EL (cell line): ENCODE measurements at places on chromosomes 7 and 10.

- no peak for DNase-seq
These were observed 152.8 kb downstream of the ZNF248 start for GRCh38 chr10:37704566-37704965.

GRCh38 chr10:119688033-119688508 is 36.9 kb downstream of the BAG3 start:
- no peak for DNase-seq

DNA sequence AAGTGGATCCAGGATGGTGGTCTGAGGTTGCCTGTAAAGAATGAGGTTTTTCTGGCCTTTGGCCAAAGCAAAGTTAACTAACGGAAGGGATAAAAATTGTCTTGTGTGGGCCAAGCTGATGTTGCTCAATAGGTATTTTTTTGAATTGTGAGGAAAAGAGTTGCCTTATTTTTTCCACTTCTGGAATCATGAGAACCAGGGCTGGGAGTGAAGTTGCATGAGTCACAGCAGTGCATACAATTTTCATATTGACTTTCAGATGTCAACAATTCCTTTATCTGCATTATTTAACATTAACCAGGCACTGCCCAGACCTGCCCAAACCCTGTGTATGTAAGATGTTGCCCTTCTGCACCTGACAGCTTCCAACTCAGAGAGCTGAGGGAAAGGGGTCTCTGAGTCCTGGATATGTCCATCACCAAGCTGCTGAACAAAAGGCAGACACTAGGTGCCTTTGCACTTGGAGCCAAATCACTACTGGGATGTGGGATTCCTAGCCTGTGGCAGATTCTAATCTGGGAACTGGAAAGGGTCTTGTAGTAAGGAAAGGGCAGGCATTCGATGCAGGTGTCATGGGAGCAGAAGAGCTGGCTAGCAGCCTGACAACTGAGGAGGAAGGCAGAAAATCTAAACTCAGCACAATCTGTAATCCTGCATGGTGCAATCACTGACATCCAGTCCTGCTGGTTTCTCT is 52.3 kb upstream of the SLC35B4 start:
- peak; percentile 23 for DNase-seq

DNA sequence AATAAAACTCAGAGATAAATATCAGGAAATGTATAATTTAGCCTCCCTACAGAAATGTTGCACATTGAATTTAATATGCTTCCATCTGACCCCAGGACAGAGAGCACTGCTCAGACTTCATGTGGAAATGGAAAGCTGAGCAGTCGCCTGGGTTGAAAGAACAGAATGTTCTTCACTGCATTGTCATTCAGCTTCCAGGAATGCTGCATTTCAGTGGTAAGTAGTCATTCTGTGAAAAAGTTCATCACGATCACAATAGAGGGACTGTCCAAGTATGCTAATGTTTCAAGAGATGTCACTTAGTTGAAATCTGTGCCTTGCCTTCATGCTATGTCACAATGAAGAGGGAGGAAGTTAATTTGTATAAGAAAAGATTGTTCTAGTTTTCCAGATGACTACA is 147.3 kb downstream of the NRCAM start:
- DNase-seq = peak; percentile 1
